Activated CD4-positive, alpha-beta memory T cell treated with anti-CD3 and anti-CD28 coated beads, Interleukin-2, amount 10 ng/mL, durations not matched to agents 7 days and 5 days (primary cell): ENCODE measurements at places on chromosomes 1 and 21.

DNA sequence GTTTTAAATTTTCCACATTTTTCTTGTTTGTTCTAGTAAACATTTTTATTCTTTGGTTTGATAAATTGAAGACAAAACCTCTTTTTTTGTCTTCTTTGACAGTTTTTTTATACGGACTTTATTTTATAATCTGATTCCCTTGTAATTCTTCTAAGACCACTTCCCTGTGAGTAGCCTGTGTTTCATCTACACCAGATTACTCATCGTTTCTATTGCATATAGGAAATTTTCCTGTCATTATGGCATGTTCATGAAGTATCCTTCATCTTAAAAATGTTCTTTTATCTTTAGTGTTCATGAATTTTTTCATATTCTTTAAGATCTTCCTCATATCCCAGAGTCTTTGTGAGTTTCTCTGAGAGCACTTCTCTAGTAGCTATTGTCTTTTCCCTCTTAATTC, 109.8 kb downstream of the USP25 start:
- DNase-seq, result no peak

DNA sequence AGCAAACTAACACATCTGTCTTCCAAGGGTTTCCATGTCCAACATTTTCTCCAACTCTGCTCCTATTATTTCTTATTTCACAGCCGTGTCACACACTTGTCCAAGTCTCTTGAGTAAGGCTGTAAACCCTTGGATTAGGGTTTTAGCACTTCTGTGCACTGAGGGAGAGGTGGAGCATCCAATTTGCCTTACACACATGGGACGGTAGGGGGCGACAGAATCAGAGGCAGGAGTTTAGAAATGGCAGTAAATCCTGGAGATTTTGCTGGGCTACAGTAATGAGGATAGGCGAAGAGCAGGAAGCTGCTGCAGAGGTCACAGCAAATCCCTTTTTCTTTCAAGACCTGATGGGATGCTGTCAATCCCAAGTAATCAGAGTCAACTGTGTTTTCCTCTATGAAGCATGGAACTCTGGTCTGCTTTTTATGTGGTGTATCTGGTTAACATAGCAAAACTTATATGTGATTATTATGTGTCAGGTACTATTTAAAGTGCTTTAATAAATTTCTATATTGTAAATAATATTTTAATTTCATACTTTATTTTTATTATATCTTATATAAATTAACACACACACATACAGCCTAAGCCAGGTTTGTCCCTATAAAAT, 15.4 kb upstream of the LCE5A start:
- DNase-seq, result peak; percentile 37

DNA sequence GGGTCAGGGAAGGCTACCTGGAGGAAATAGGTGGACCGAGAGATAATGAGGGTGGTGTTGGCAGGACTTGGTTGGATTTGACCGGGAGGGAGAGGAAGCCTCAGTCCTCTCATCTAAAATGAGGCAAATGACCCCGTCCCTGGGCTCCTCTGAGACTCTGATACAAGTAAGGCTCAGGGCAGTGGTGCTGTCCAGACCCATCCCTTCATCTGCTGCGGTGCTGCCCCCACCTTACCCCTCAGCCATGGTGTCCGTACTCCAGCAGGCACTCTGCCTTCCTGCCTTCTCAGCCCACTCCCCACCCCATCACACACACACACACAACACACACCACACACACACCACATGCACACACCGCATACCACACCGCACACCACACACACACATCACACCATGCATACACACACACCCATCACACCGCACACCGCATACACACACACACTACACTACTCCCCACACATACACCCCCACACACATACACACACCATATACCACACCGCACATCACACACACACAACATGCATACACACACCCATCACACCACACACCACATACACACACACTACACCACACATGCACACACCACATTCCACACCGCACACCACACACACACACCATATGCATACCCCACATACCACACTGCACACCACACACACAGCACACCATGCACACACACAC, 29.4 kb upstream of the SLC26A9 start:
- DNase-seq, result no peak

GRCh38 chr1:235093013-235093695, 35.5 kb downstream of the TOMM20 start:
- no peak for DNase-seq
